ENCODE measurements at places on chromosomes 4 and X.

DNA sequence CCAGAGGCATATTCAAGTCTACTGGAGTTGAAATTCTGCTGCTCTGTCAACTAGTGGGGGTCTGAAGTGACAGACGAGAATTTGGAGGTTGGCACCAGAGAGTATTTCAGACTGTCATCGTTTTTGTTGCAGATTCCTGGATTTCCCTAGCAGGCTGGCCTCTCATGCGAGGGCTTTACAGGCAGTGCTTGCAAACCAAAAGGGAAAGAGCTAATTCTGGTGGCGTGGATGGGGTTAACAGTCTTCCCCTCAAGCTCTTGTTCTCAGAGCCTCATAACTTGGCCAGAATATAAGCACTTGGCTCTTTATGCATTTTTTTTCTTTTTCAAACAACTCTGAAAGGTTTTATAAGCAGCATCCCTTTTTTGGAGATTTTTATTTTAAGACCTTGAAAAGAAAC lies at the start of gene SPARCL1:
TSS of gene SPARCL1 (minus strand) at position 190 of the 400 bp plus-strand sequence. CDS start 29,802 bp downstream, outside the sequence.
- no peak for DNase-seq

DNA sequence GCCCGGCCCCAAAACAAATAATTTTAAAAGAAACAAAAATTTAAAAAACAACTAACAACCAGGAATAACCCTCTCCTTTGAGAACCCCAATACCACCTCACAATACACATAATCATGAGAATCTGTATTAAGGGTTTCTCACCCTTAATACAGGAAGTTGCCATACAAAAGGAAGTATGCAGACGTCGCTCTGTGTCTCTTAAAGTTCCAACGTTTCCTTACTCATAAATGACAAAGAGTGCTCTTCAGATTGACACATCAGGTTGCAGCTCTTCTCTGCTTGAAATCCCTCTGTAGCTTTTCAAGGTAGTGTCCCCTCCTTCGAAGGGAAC lies 73.9 kb upstream of the IRF2 start:
- no peak for DNase-seq

DNA sequence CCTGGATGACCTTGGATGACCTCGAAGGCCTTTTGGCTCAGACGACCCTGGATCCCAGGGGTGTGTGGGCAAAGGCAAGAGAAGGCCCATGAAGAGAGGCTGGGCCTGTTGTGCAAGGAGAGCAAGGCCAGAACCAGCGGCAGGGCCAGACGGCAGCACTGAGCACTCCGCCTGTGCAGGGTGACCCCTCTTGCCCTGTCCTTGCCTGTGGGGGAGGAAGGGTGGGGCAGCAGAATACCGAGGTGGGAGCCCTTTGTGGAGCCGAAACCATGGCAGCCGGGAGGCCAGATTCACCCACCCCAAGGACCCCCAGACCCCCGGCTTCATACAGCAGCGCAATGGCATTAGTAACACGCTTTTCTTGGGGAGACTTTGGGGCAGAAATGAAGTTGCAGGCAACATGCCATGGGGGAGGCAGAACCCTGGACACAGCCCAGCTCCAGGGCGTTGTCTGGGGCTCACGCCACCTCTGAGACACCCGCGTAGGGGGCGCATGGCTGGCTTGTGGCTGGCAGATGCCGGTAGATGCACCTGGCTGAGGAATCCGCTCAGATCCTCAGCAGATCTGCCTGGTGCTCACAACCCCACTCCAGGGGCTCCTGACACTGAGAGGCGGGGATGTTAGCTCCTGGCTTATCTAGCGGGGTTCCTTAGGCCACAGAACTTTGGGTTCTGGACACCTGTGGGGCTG lies 114.5 kb downstream of the FAM53A start:
- DNase-seq: no peak

DNA sequence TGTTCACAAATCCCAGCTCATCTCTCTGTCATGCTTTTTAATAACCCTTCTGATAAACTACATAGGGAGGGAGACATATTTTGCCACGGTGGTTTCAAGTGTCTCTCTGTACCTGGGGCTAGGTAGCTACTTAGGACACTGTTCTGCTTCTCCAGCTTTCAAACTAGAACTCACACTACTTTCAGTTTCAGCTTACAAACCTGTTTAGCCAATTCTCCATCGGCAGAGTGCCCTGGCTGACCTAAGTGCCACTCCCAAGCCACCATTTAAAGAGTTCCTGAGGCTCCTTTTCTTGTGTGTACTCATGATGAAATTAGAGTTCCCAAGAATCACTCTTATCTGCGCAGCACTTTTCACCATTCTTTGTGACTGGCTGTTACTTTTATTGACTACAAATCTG lies 899.2 kb downstream of the FAT4 start:
- DNase-seq: no peak

DNA sequence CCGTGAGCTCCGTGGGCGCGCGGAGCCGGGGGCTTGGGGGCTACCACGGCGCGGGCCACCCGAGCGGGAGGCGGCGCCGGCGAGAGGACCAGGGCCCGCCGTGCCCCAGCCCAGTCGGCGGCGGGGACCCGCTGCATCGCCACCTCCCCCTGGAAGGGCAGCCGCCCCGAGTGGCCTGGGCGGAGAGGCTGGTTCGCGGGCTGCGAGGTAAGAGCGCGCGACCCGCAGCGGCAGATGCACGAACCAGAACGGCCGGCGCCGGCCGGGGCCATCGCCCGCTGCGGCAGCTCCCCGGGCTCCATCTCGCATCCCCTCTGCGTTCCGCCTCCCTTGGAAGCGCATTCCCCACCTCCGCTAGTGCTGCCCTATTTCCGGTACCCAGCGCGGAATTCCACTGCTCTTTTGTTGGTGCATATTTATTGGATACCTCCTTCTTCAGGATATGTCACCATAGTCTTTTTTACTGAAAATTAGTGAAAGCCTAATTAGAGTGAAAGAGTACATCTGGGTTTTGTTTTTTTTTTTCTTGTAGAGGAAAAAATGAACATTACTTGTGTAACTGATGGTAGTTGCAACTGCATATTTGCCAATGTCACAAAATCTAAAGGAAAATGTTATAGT lies 797 bp downstream of the PKD2 start:
- DNase-seq: no peak

DNA sequence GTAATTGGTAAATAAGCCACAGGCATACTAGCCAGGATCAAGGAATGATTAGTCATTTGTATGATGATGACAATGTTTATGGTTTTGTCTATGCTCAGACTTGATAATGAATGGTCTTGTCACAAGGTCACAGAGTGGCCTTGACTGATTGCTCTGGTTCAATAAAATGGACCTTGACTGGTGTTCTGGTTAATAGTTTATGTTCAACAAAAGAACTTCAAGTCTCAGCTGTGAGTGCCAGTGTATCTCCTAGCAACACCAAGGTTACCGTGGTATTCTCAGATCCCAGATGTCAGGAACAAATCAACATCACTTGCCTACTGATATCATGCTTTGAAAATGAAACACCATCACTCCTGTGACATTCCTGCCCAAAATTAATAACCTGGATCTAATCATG lies 16.3 kb upstream of the LRAT start:
- no peak for DNase-seq

GRCh38 chr4:5478697-5479096 lies 229.7 kb downstream of the EVC2 start:
- DNase-seq: no peak

DNA sequence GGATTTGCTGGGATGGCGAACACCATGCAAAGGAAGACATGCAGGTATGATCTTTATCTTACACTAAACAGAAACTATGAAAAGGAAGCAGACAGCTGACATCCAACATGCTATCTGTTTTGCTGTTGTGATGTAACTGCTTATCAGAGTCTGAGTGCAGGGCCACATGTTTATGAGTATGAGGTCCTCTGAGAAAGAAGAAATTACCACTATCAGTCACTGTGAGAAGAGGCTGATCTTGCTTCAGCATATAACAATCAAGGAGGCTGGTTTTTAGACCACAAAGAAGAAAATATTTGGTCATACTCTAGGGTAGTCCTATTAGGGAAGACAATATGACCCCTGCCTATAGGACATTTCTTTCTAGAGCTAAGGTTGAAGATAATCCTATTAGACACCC lies 18.5 kb downstream of the CLGN start:
- no peak for DNase-seq

DNA sequence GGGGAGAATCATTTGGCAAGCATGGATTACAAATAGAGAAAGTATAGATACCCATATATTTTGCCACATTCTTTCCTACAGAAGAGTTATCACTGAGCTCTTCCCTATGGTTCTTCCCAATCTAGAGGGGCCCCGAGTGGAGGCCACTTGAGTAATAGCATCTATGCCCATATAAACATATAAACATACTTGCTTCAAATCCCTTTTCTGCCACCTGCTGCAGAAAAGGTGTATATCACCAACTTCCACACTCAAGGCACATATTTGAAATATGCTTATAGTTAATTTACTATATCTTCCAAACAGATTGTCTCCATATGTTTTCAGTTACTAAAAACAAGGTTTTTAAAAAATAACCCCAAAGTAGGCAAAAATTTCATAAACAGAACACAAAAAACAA lies 642.8 kb upstream of the DIPK2B start:
- DNase-seq: no peak

Measured in NCI-H2029 treated with DMSO at 0.1 percent for 48 hours (cell line).